Endodermal cell (in vitro differentiated cells): ENCODE measurements at places on chromosomes 7 and 10. TPM values are rescaled to one million over a fixed set of nuclear protein-coding genes. Genes with fewer than 3 reads are reported as not detected.

Gene TRIL
- total RNA-seq, result 0.77 to 1.6 TPM (median 1.6 TPM) in 3 replicates

Gene DPYSL4
- 5.1 to 70.4 TPM (median 7.7 TPM) in 3 replicates for total RNA-seq

Gene STARD3NL
- total RNA-seq, result 56.4 to 68.5 TPM (median 58.3 TPM) in 3 replicates

Gene LRIT1
- total RNA-seq, result not detected in 3 replicates

Gene LAMB1
- total RNA-seq, result 164 and 192 TPM in 2 replicates

Gene GDF2
- total RNA-seq, result not detected in 2 replicates

Gene KIAA1217
- 18.1 to 28.5 TPM (median 27.2 TPM) in 3 replicates for total RNA-seq
